ENCODE measurements at places on chromosomes 1 and 21.
A peak's percentile ranks its signal among the peaks of the same experiment; 100 is the strongest.

DNA sequence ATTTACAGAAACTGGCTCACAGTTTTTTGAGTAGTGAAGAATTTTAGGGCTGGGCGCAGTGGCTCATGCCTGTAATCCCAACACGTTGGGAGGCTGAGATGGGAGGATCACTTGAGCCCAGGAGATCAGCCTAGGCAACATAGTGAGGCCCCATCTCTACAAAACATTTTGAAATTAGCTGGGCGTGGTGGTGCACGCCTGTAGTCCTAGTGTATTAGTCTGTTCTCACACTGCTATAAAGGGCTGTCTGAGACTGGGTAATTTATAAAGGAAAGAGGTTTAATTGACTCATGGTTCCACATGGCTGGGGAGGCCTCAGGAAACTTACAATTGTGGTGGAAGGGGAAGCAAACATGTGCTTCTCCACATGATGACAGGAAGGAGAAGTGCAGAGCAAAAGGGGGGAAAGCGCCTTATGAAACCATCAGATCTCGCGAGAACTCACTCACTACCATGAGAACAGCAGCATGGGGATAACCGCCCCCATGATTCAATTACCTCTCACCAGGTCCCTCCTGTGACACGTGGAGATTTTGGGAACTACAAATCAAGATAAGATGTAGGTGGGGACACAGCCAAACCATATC is 24.4 kb upstream of the DYRK1A start:
- no peak for DNase-seq

- no peak for DNase-seq
Observed at GRCh38 chr1:32250893-32251716, at the start of gene LCK. LCK (plus strand) TSS chr1:32251265; CDS start chr1:32274330, 23,065 bp downstream.

DNA sequence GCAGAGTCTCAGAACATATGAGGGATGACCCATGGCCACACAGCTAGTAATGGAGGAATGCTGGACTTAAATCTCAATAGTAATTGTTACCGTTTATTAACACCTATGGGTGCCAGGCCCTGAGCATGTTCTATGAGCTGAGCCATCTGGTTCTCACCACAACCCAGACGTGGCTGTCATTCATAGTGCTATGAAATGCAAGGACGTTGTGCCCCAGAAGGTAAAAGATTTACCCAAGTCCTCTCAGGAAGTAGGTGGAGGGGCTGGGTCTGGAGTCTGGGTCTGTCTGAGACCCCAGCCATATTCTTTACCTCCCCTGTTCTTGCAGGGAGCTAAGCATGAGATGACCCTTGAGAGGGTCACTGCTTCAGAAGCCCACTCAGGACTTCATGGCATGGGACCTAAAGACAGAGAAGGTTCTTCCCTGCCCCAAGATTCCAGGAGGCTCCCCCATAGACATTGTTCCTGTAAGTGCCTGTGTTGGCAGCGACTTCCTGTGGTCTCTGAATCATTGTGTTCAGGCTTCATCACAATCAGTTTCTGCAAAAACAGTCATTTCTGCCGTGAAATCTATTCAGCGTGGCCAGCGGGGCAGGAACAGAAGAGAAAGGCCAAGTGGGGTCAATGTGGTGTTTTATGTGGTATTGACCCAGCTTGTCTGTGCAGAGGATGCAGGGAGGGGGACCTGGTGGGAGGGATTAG is 475.4 kb downstream of the PTPRU start:
- peak; percentile 78 for DNase-seq

GRCh38 chr1:196209983-196210382 is 398.3 kb downstream of the KCNT2 start:
- no peak for DNase-seq

DNA sequence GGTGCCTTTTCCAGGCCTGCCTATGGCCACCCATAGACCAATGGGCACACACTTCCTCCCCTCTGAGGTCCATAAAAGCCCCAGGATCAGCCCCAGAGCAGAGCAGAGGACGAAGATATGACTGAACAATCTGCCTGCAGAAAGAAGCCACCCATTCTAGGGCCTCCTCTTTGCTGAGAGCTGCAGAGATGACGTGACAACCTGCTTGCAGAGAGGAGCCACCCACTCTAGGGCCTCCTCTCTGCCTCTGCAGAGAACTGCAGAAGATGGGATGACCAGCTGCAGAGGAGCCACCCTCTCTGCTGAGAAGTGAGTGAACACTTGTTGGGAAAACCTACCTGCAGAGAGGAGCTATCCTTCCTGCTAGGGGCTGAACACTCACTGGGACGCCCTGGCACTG is 79.7 kb downstream of the SCMH1 start:
- DNase-seq = no peak
